ENCODE measurements at places on chromosomes 6 and 20.
A peak's percentile ranks its signal among the peaks of the same experiment; 100 is the strongest.

DNA sequence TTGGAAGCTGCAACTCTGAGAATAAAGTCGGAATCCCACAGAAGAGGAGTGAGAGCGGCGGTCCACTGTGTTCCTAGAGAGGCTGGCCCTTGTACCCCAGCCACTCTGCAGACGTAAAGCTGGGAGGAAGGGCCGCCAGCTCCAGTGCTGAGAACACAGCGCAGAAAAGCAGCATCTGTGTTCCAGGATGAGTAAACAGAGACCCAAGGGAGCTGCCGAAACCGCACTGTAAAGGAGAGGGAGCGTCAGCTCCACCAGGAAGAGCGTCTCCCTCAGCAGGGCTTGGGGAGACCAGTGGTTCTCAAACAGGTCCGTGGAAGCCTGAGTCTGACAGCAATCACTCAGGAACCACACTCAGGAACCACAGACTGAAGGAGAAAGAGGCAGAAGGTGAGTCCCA lies 134.0 kb downstream of the WDR27 start:
- no peak for DNase-seq

- DNase-seq = peak; percentile 55
Measured at GRCh38 chr20:11204926-11205768, 531.3 kb upstream of the JAG1 start.

- no peak for DNase-seq
Measured at GRCh38 chr6:81718126-81718525, 34.4 kb downstream of the TENT5A start.

GRCh38 chr6:104995989-104996617 lies 39.2 kb downstream of the LIN28B start:
- DNase-seq = no peak

GRCh38 chr6:168828800-168829199 lies 387.8 kb downstream of the SMOC2 start:
- DNase-seq = no peak

DNA sequence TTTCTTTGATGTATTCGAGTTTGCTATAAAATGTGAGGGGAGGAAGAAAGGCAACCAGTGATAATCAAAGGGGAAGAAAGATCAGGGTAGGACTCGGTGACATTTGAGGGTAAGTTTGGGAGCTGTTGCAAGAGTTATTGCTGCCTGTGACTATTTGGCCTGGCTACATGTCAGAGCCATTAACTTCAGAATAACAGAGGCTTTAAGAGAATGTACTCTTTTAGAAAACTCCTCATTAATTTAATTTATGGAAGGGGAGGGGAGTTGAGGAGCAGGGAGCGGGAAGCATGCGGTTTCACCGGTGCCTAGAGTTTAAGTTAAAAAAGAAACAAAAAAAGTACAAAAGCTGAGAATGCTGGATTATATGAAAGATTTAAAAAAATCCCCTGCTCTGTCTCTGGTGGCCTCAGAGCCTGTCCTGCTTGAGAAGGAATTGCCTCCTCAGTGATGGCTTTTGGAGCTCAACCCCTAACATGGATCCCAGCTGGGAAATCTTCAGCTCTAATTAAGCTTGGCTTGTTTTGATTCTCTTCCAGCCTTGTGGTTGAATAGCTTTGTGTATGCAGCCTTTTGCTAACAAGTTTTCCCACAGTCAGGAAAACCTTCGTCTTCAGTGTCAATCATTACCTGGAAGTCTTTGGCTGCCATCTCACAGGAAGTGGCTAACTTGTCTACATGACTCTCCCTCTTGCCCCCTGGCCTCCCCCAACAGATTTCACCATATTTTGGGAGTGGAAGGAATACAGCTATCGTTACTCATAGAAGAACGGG lies 238.2 kb downstream of the SOX4 start:
- no peak for DNase-seq

- DNase-seq = no peak
Measured at GRCh38 chr20:47317127-47317895, 39.2 kb downstream of the ZMYND8 start.

DNA sequence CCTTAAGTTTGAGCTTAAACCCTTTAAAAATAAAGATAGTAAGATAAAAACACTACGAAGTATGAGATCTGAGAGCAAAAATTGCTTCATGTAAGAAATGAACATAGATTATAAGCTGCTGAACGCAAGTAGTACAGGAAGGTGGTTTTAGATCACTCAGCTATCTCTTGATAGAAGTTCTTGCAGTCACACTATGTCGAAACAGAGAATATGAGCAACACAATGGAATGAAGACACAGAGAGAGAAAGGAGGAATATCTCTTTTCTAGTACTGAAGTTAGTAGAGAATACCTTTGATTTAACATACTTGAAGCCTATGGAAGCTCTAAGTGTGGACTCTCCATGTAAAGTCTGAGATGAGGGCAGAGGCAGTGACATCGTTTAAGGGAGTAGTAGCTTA lies 162.7 kb downstream of the CDK19 start:
- DNase-seq = no peak

GRCh38 chr6:90186637-90187371 lies 109.8 kb downstream of the BACH2 start:
- DNase-seq = no peak

GRCh38 chr6:31558631-31559500 lies 11.5 kb downstream of the NFKBIL1 start:
- no peak for DNase-seq

- DNase-seq = no peak
Measured at GRCh38 chr20:51195419-51195901, 172.6 kb upstream of the KCNG1 start.

DNA sequence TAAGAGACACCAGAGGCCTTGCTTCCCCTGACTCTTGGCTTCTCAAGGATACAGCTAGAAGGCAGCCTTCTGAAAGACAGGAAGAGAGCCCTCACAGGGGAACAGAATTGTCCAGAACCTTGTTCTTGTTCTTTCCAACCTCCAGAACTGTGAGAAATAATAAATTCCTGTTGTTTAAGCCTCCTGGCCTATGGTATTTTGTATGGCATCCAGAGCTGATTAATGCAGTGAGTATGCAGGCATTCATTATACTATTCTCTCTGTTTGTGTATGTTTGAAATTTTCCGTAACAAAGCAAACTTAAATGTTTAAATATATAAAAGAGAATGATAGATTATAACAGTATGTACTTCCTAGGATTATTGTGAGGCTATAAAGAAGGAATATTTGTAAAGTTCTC lies 903.4 kb upstream of the FLRT3 start:
- no peak for DNase-seq

GRCh38 chr20:10453241-10453640 lies 18.1 kb downstream of the SLX4IP start:
- DNase-seq = no peak

DNA sequence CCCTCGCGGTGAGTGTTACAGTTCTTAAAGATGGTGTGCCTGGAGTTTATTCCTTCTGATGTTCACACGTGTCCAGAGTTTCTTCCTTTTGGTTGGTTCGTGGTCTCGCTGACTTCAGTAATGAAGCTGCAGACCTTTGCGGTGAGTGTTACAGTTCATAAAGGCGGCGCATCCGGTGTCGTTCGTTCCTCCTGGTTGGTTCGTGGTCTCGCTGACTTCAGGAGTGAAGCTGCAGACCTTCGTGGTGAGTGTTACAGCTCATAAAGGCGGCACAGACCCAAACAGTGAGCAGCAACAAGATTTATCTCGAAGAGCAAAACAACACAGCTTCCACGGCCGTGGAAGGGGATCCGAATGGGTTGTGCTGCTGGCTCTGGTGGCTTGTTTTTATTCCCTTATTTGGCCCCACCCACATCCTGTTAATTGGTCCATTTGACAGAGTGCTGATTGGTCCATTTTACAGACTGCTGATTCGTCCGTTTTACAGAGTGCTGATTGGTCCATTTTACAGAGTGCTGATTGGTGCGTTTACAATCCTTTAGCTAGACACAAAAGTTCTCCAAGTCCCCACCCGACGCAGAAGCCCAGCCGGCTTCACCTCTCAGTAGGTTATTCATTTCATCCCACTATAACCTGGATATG lies 48.2 kb upstream of the ARG1 start:
- no peak for DNase-seq

DNA sequence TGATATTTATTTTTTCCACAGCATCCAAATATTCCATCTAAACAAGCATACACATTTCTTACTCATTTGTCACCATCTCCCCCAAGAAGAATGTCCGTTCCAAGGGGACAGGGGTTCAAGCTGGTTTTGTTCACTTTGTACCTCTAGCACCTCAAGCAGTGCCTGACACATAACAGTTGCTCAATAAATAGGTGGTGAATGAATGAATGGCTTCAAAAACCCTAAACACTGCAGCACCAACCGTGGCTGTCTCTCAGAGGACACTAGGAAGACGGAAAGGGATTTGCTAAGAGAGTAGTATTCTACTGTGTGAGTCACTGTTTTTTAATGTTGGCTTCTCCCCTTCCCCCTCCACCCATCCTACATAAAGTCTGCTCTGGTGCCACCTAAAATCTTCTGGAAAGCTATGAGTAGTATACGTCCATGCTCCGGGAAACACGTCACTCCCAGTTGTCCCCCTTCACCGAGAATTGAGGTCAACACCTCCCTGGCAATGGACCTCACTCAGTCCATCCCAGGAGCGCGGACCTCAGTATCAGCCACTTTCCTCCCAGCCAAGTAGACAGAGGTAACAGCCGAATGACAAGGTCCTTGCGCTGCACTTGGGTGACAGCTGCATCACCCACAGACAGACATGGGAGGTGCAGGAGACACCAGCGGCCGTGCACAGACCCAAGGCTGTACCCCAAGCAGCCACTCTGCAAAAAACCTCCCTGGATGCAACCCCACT lies 107.4 kb downstream of the PREX1 start:
- no peak for DNase-seq
